MV-4-11 (cell line): ENCODE measurements at places on chromosomes 11 and 22.
A peak's percentile ranks its signal among the peaks of the same experiment; 100 is the strongest.

- DNase-seq = peak; percentile 52
These were observed 73.2 kb downstream of the CCDC81 start for GRCh38 chr11:86447763-86448480.

- DNase-seq = no peak
These were observed 10.1 kb downstream of the POLR3H start for GRCh38 chr22:41534219-41534618.

DNA sequence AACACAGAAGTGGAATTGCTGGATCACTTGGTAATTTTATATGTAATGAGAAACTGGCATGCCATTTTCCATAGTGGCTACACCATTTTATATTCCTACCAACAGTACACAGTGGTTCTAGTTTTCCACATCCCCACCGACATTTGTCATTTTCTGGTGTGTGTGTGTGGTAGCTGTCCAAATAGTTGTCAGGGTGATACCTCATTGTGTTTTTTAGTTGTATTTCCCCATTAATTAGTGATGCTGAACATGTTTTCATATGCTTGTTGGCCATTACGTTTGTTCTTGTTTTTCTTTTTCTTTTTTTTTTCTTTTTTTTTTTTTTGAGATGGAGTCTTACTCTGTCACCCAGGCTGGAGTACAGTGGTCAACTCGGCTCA is 12.2 kb downstream of the NEU3 start:
- no peak for DNase-seq

DNA sequence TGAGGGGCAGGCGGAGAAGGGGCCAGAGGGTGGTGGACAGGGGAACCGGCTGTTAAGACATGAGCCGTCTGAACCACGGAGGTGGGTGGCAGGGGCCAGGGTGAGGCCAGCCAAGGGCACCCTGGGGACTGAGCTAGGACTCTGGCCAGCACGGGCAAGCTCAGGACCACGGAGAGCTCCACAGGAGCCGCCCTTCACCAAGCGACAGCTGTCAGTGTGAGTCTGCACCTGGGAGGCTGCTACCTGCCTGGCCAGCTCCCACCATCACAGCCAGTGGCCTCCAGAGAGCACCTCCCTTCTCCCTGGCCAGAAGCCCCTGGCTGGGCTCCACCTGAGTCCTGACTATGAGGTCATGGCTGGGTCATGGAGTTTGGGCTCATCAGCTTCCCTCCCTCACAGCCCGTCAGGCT is 21.6 kb downstream of the MGAT3 start:
- no peak for DNase-seq

GRCh38 chr11:78228467-78228866 is 39.7 kb downstream of the USP35 start:
- DNase-seq = peak; percentile 64
